Stimulated activated naive B cell treated with anti-CD40 and anti-IgM and Interleukin-4, amounts not matched to agents 10 μg/mL and 1 μg/mL and 100 μg/mL, for 72 hours (primary cell): ENCODE measurements at places on chromosomes 3 and 15.

DNA sequence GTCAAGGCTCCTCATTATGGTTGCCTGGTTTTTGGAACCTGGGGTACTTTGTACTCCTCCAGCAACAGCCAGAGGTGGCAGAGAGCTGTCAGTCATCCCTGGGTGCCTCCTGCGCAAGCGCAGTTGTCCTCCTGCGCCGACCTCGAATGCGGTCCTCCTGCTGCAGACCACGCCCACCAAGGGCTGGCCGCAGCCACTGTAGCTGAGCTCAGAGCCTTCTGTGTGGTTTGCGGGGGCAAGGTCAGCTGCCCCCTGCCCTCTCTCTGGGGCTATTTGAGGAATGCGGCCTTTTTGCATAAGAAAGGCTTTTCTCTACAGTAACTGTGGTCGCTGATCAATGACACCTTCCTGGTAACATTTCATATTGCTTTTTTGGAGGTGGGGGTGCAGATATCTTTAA is 131.3 kb upstream of the SNRPN start:
- DNase-seq = no peak

GRCh38 chr3:46087871-46088270 is 60.6 kb upstream of the XCR1 start:
- no peak for DNase-seq

DNA sequence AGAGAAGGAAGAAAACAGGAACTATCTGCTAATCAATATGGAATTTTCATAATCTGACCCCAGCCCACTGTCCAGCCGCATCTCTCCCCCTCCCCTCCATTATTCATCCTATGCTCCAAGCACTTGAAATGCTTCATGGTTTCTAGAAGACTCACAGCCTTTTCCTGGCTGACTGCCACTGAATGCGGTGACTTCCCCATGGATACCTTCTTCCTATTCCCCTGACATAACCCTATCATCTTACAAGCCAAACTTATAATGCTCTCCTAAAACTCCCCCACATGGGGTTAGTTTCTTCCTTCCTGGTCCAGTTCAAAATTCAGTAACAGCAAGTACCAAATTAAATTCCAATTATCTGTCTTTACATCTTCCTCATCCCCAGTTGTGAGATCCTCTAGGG is 31.2 kb upstream of the PTX3 start:
- DNase-seq = no peak

GRCh38 chr15:83206526-83207008 is 1.1 kb downstream of the HDGFL3 start:
- no peak for DNase-seq

DNA sequence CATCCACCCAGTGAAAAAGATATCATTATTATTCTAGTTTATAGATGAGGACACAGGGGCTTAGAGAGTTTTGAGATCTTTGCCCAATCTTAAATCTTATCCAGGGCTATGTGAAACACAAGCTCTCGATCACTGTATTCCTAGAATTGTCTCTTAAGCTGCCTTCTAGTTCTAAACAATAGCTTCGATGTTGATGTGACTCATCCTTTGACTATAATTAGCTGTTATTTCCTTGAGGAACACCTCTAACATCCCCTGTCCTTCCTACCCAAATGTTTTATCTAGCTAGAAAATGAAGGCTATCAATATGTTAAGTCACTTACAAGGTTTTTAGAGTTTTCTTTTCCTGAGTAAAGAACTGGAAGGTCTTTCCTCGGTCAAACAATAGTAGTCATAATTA is 83.1 kb upstream of the STAC start:
- DNase-seq = no peak

GRCh38 chr15:90812171-90812957 is 56.0 kb upstream of the FURIN start:
- DNase-seq = no peak

DNA sequence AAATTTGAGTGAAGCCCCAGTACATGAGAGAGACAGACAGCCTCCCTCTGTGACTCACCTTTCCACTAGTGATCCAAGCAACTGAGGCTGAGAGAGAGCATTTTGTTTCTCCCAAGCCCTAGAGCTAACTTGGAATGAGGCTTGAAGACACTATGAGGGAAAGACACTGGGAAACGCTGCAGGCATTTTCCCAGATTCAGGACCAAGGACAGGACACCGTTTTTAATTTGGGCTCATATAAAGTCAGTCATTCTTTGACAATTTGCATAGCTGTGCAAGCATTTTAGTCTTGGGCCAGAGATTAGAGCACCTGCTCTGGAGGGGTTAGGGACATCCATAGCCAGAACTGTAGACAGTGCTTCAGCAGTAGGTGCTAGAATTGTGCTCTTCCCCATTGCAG is 249.0 kb downstream of the AGBL1 start:
- no peak for DNase-seq

DNA sequence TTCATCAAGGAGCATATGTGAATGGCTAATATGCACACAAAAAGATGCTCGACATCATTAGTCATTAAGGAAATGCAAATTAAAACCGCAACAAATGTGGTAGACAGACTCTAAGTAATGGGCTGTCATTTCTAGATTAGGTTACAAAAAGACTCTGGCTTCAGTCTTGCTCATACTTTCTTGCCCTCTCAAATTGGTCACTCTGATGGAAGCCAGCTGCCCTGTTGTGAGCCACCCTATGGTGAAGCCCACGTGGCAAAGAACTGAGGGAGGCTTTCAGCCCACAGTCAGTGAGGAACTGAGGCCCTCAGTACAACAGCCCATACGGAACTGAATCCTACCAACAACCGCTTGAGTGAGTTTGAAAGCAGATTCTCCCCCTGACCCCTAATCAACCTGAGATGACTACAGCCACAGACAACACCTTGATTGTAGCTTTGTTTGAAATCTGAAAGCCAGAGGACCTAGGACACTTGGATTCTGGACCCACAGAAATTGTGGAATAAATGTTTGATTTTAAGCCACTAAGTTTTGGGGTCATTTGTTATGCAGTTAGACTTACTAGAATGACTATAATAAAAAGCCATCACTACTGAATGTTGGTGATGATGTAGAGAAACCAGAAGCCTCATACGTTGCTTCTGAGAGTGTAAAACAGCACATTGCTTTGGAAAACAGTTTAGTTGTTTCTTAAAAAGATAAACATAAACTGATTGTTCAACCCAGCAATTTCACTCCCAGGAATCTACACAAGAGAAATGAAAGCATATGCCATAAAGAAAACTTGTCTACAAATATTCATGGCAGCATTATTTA is 45.7 kb downstream of the EHHADH start:
- DNase-seq = peak; percentile 6

GRCh38 chr3:188262913-188263683 is 109.1 kb downstream of the LPP start:
- DNase-seq = no peak

GRCh38 chr15:73946795-73947370 is 20.6 kb downstream of the LOXL1 start:
- no peak for DNase-seq

GRCh38 chr3:37028329-37028728 is 35.0 kb downstream of the MLH1 start:
- DNase-seq = no peak

- no peak for DNase-seq
These were observed 65.2 kb downstream of the NR2F2 start for GRCh38 chr15:96395687-96396086.

DNA sequence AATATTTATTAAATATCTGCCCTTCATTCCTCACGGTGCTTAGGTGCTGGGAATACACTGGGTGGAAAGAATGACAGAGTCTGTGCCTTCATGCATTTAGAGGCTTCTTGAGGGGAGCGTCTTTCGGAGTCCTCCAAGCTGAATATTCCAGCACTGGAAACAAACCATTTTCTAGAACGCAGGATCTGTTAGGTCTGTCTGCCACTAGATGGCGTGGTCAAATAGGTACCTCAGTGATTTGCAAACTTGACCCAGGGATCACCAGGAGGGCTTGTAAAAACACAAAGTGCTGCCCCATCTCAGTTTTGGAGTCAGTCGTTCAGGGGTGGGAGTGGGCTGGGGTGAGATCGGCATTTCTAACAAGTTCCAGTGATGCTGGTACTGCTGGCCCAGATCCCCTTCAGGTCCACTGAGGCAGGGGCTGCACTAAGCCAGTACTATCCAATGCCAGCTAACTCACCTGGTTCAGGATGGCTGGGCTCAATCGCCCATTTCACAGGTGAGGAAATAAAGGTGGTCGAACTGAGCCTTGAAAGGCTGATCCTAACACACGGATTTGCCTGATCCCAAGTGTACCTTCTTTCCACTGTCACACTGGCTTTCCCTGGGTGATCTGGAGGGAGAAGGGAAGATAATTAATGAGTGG is 14.8 kb downstream of the ARNT2 start:
- DNase-seq = no peak

DNA sequence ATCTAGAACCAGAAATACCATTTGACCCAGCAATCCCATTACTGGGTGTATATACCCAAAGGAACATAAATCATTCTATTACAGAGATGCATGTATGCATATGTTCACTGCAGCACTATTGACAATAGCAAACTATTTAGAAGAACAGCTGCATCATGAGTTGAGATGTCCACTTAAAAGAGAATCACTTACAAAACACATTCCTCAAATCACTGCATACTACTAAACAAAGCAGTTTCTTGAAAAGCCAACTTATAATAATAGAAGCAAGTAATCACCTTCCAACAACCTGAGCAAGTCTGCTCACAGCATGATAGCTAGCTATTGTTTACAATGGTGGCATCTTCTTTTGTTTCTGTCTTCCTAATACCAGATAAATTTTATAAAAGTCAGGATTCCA is 454.7 kb upstream of the ADAMTS9 start:
- DNase-seq = no peak

- no peak for DNase-seq
These were observed 7.8 kb upstream of the UBP1 start for GRCh38 chr3:33447958-33448357.

DNA sequence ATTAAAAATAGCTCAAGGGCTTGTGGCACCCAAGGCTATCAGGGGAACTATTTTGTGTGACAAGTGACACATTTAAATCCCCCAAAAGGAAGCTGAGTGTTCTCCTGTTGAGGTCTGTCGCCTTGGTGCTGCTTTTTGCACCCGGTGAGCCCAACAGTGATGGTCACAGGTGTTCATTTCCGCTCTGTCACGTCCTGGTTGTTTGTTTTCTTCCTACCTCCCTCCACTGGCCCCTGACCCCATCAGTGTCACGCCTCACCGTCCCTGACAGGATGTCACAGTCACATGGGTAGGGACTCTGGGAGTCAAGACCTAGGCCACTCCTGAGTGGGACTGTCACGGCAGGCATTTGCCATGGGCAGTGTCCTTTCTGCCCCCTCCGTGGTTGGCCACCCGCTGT is 11.2 kb downstream of the SLCO3A1 start:
- no peak for DNase-seq

GRCh38 chr15:68407886-68408881 is 23.8 kb downstream of the ITGA11 start:
- DNase-seq = no peak

GRCh38 chr3:150106740-150107428 is 136.2 kb upstream of the PFN2 start:
- DNase-seq = no peak

GRCh38 chr3:77459926-77460325 is 420.0 kb downstream of the ROBO2 start:
- DNase-seq = no peak
